ENCODE measurements at places on chromosomes 13 and 19.

DNA sequence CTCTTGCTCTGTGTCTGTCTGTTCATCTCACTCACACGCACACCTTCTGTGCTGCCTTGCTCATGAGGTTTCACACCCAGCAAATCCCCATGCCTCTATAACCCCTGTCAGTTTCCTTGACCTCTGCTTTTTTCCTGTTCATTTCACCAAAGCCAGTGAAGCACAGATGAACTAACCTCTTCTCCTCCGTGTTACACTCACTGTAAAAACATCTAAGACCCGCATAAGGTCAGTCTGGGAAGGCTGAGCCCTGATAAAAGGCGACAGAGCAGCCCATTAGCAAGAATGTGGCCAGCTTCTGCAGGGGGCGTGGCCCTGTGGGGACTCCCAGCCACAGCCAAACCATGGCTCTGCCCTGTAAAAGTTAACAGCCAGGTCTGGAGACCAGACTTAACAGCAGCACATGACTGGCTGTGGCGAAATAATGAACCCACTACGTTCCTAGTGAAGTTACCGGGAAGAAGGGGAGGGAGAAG lies 42.8 kb upstream of the NPAS1 start:
- no peak for DNase-seq

DNA sequence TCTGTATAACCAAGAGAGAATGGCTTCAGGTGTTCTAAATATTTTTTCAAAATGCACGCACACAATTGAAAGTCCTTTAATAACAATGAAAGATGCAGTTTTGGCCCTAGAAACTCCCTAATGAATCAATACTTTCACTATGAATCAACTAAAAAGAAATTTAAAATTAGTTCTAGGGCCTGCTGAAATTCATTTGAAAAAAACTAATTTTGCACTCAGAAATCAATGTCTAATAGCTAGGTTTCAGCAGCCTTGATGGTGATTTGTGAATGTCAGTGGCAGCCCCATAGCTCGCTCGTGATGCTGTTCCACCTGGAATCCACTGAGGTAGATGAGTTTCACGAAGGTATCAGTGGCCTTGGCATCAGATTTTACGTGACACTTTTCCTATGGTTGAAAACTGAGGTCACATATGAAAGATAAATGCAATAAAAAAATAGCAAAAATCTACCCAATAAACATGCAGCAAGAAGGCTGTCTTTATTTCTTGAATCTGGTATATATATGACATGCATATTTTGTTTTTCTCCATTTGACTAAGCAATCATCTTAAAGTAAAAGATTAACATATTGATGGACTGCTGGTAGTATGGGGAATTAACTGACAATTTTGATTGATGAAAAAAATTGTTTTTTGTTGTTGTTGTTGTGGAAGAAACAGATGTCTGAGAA lies 141.0 kb downstream of the AKAP11 start:
- DNase-seq, result no peak

DNA sequence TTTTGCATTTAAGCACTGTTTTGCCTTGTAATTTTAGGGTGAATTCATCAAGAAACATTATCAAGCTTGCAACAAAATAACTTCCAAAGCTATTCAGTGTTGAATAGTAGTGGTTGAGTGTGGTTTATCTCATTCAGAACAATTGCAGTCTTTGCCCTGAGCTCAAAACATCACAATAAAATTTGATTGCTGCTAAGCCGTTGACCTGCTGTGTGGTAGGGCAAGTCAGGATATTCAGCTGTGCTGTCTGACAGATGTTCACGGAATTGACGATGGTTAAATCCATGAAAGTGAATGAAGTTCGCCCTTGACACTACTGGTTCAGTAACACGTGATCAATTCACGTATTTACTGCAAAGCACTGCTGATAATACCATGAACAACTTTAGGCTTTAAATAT lies 66.9 kb downstream of the GJA3 start:
- DNase-seq, result no peak

- DNase-seq, result no peak
Observed at GRCh38 chr13:108036411-108036932, 178.9 kb downstream of the LIG4 start.

DNA sequence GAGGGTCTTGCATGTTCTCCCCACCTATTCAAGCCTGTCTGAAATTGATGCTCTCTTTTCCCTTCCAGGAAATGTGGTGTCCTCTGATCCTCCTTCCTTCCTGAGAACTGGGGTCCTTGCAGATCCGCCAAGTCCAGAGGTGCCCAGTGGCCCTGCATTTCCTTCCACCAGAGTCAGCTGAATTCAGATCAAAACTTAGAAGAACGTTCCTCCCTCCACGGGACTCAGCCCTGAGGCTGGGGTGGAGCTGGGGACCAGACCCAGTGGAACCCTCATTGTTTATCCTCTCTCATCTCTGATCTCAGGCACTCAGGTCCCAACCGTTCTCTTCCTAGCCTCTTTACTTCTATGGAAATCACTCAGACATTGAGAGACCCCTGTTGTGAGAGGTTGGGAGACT lies 477.3 kb downstream of the TSHZ3 start:
- DNase-seq, result no peak

DNA sequence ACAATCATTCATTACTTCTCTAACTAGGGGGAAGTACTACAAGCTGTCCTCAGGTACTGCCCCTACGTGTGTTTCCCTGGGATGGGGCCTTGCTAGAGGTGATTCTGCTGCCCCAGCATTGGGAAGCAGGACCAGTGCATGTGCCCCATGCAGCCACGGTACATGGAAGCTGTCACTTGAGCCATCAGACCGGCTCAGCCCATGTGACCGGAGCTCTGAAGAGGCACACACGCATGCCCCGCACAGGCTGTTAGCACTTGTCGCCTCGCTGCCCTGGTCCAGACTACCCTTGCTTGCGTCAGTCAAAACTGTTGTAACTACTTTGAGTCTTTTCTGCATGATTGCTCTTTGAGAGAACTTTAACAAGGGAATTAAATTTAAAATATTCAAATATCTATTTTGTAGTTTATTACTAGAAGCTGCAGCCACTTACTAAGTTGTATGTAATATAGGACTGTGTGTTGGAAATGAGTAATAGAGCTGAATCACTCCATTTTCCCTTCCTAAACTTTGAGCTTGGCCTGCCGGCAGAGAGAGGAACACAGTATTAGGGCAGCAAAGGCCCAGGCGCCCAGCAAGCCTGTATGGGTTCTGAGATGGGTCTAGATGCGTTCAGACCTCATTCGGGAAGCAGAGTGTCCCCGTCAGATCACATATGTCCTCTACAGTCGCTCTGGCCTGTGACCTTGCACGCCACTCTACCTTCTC lies 42.2 kb downstream of the DHRS12 start:
- DNase-seq, result no peak

- DNase-seq, result no peak
Observed at GRCh38 chr13:100175803-100176182, 86.9 kb downstream of the PCCA start.

GRCh38 chr13:64158908-64159307 lies 2743.3 kb upstream of the PCDH20 start:
- no peak for DNase-seq

DNA sequence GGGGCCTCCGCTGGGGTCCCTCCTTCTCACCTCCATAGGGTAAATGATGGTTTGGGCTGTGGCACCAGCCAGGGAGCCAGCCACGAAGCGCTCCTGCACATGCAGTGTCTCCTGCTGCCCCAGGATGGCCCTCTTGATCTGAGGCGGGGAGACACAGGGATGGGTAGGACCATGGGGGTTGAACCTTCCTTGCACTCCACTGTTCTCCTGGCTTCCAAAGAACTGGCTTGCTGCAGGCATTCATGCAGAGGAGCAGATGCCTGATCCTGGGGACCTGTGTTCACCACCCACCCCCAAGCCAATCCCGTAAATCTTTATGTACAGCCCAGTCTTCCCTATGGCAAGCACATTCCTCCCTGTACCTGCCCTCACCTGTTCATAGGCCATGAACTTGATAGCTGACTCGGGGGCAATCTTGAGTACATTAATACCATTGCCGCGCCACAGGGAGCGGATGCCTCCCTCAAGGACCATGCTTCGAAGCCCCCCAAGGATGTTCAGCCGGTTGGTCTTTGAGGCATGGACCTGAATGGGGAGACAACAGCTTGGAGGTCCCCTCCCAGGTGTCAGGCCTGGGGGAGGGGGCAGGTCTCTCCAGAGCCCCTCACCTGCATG lies 5.5 kb downstream of the SLC25A23 start:
- DNase-seq, result no peak

GRCh38 chr13:107117327-107118012 lies 549.5 kb upstream of the ARGLU1 start:
- no peak for DNase-seq

DNA sequence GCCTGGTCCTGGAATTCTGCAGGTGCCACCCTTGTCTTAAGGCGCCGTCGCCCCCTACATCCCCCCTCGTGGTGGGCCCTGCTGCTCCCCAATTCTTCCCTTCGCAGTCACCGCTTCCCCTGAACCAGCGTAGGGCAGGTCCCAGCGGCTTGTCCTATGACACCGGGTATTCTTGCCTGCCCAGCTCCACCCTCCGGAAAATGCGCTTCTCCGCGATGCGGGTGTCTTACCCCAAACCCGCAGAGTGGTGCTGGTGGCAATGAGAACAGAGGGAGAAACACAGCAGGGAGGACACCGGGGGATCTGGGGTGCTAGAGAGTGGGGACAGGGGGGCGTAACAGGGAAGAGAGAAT lies 9.0 kb downstream of the ZNF808 start:
- DNase-seq, result peak; percentile 19

DNA sequence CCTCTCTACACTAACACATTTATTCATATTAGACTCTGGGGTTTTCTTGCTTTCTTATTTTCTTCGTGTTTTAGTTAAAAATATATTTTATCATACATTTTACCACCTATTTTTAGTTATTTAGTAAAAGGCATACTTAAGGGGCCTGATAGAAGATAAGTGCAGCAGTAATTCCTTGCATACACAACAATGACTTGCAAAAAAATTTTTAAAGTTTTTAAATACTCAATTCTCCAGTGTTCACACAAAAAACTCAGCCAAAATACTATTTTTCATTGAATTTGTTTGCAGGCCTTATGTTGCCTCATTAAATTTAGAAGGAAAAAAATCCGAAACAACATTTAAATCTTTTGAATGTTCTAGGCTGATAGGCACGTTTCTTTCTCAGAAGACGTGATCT lies 2431.7 kb downstream of the PCDH9 start:
- no peak for DNase-seq

DNA sequence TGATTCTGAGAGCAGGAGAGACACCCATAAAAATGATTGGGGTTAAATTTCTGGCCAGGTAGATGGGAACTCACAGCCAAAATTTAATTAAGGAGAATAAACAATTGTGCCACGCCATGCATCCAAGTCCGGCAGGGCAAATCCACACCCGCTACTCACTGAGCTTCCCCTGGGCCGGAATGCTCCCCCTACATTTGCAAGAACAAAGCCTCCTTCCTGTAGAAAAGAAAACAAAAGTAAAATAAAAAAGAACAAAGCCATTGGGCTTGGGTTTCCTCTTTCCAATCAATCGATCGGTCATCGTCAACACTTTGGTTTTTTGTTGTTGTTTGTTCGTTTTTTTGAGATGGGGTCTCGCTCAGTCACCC lies 30.2 kb upstream of the TFDP1 start:
- DNase-seq, result no peak

DNA sequence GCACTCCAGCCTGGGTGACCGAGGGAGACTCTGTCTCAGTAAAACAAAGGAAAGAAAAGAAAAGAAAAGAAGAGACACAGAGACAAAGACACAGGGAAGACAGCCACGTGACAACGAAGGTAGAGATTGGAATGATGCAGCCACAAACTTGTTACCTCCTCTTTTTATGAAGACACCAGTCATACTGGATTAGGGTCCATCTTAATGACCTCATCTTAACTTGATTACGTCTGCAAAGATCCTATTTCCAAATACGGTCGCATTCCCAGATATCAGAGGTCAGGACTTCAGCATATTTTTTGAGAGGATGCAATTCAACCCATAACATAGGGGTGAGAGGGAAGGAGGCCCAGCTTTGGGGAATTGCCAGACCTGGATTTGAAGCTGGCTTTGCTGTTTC lies 4.1 kb downstream of the ZNRF4 start:
- DNase-seq, result no peak

DNA sequence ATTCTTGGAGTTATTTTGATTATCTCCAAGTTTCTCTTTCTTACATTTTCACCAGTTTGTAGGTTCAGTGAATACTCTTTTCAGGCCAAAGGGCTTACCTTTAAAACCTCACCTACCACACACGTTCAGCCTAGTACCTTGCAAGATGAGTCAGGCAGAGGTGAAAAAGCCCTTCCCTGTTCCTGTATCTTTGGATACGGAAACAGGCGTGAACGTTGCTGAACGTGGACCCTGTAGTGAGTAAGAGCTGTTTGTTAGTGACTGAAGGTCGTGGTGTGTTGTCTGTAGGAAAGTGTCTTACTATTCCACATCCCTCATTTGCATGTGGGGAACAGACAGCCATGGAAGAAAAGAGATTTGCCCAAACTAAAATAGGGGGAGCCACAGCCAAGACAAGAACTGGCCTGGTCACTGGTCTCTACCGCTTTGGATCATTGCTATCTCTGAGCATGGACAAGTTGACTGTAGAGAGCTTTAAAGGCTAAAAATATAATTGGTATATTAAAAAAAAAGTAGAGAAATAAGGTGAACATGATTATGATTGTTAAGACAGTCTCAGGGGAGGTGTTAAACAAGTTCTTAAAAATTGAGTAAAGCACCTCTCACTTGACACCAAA lies 3.5 kb downstream of the CEBPG start:
- no peak for DNase-seq

DNA sequence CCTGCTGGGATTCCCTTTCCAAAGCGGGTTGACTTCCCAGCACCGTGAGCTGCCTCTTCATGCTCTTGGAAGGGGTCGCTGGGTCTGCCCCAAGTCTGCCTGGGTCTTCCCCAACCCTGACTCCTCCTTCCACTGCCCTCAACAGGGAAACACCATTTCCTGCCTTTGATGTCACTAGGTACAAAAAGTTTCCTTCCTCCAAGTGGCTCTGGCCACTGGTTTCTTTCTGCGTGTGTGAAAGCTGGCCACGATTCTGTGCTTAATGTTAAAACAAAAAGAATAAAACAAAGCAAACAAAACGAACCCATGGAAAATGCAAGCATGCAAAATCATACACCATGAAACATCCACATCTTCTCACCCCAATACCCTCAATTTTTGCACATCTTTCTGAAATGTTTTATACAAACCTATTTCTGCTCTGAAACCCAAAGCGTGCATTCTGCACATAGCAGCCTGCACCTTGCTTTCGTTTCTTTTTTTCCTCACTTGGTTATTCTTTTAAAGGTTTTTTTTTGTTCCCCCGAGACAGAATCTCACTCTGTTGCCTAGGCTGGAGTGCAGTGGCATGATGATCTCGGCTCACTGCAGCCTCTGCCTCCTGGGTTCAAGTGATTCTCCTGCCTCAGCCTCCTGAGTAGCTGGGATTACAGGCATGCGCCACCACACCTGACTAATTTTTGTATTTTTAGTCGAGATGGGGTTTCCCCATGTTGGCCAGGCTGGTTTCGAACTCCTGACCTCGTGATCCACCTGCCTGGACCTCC lies 12.5 kb upstream of the TNFSF9 start:
- no peak for DNase-seq

Measured in stimulated activated CD8-positive, alpha-beta memory T cell treated with anti-CD3 and anti-CD28 coated beads, Interleukin-15, amount 100 ng/mL, for 48 hours (primary cell).